Heart left ventricle (tissue), 16 donors: ENCODE measurements at places on chromosomes 13 and 19.

DNA sequence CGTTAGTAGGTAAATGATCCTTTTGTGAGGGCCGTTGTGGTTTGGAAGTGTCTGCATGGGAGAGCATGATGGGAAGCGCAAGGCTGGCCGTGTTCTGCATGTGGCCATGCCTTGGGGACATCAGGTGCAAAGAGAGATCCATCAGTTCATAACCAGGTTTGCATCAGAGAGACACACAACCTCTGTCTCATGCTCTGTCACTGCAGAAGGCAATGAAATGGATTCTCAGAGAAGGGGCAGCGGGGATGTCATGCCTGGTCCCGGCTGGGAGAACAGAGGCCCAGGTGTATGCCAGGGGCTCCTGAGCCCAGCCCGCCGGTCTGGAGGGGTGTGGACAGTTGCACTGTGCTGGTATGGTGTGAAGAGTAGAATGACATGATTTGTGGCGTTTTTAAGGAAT, 60.2 kb downstream of the GGACT start:
- no peak for DNase-seq

DNA sequence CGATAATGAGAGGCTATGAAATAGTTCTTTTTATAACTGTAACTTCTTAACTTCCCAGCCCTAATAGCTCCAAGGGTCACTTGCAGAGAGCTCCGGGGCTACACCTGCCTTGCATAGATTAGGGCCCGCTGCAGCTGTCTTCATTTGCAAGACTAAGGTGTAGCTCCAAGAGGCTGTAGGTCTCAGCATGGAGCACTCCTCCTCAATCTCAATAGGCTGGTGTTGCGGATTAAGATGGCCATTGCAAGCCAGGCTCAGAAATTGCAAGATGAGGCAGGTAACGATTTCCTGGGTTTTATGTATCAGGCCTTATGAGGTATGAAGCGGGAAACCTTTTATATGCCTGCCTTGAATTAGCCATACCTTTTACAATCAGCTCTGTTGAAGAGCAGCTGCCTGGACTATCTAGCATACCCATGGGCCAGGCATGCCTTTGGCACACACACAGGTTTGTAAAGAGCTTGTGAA, 185.7 kb downstream of the TM9SF2 start:
- no peak for DNase-seq

- DNase-seq, result no peak
Measured at GRCh38 chr13:101210774-101211173, 205.5 kb downstream of the NALCN start.

GRCh38 chr13:20332361-20333096, 100.4 kb upstream of the GJB6 start:
- DNase-seq, result no peak

DNA sequence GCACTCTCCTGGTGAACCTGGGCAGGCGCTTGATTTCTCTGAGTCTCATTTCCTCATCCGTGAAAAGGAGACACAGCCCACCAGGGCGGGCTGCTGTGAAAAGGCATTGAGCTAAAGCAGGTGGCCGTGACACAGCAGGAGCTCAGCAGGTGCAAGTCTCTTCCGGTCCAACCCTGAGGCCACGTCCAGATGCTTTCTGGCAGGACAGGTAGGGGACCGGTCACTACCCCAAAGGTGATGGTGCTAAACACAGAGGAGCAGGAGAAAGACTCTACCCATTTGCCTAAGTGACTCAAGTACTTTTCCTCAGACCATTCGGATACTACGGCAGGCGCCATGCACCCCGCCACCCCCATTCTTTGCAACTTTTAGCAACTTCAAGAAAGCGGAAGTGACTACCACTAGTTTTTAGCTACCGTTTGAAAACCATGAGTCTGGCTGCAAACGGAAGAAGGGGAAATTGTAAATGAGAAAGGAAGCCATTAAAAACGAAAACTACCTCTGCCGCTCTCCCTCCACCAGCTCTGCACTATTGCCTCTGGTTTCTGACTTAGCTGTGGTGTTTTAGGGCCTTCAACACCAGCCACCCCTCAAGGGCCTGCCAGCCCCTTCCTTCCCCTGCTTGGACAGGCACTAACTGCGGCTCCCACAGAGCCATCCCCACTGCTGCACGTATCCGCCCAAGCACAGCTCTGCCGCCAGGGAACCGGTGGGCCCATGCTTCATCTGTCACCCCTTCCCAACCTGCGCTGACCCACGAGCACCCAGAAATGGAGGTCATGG, 4.8 kb downstream of the PPP6R1 start:
- no peak for DNase-seq

GRCh38 chr19:2582984-2583956, 107.3 kb downstream of the GADD45B start:
- no peak for DNase-seq

DNA sequence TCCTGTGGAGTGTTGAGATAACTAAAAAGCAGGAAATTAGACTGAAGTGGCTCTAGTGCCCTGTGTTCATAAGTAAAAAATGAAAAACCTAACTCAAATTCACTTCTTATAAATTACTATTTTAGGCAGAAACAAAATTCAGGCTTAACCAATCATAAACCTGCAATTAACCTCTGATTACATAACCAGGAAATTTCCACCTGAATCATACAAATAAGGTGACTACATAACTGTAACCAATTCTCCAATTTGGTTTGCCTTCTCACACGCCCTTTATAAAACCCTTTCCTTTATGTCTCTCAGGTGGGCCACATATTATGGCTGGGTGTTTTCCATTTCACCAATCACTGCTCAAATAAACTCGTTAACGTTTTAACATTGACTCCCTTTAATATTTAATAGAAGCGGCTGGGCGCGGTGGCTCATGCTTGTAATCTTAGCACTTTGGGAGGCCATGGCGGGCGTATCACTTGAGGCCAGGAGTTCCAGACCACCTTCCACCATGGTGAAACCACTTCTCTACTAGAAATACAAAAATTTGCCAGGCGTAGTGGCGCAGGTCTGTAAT, 22.9 kb upstream of the ZNF724 start:
- DNase-seq, result no peak

DNA sequence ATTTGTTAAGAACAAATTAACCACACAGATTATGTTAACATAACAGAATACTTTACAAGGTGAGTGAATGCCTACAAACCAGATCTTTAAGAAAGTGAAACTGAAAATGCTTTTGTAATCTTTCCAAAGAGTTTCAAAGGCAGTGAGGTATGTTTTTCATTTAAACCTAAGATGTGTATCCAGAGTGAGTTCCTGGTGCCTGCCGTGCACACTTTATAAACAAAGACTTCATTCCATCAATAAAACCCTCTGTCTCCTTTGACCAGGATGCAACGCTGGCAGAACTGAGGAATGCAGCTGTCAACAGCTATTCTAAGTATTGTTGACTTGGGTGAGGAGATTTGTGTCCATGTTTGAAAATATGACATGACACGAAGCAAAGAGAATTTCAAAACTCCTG, 344.6 kb downstream of the DNAJC15 start:
- no peak for DNase-seq

GRCh38 chr19:46759817-46760333, 13.6 kb upstream of the STRN4 start:
- no peak for DNase-seq

DNA sequence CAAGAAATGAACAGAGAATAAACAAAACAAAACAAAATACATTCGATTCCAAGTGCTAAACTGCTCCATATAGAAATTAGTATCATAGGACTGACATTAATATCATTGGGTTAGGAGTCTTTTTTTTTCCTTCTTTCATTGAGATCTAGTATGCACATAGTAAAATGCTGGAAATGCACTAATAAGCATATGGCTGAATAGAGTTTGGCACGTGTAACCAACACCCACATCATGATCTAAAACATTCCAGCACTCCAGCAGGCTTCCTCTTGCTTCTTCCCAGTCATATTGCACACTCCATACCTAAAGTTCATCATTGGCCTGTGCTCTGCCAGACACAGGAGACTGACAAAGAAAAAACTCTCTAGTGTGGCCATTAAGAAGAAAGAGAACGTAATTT, 117.5 kb downstream of the POU4F1 start:
- no peak for DNase-seq
